KBM-7 (cell line): ENCODE measurements at places on chromosomes 6 and 20.

DNA sequence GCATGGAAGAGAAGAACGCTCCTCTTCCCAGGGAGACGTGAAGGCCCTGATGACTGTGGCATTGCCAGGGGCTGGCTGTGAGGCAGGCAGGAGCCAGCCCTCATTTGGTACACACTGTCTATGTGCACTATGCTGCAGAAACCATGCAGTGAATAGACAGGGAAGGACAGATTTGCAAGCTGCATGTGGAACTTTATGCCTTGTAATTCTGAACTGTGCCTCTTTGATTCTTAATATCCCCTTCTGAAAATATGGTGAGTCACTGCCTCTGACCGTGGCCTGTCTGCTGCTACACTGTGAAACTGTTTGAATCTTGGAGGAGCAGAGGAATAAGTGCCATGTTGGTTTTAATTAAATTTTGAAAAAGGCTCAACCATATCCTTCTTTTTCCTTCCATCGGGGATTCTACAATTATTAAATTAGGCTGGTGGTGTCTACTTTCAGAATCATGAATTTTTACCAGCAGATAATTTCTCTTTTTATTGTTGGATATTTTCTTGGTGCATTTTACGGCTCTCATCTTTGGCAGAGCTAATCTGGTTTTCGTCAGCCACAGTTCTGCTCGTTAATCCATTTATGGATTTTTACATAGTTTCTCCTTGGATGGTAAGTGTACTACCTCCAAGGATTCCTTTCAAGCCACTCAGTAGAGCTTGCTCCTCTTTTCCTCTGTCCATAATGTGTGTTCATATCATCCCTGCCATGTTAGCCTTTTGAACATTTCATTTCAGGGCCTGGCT, 301.0 kb upstream of the SLC35B3 start:
- DNase-seq: no peak

GRCh38 chr6:118705544-118706491, 54.4 kb upstream of the CEP85L start:
- peak; percentile 42 for DNase-seq

GRCh38 chr6:56222499-56222898, 24.9 kb downstream of the COL21A1 start:
- no peak for DNase-seq

DNA sequence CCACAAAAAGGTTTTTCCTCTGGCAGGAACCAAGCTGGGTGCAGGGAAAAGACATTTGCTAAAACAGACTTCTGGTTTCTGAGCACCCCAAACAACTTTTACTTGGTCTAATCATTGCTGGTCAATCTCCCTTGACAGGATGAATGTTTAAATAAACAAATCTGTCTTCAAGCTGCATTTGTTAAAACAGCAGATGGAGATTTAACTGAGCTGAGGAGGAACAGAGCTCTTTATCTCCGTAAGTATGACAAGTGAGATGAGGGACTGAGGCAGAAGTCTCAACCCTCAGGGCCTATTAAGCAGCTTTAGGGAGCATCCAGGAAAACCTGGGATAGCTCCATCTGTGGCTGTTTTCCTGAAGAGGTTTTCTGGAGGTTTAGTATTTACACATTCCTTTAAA, 40.6 kb downstream of the NINL start:
- DNase-seq: no peak

GRCh38 chr6:36067374-36068011, 39.9 kb downstream of the MAPK14 start:
- no peak for DNase-seq

GRCh38 chr6:121748376-121748775, 312.9 kb downstream of the GJA1 start:
- DNase-seq: no peak

GRCh38 chr6:113855500-113856374, 1.4 kb upstream of the MARCKS start:
- peak; percentile 36 for DNase-seq

- DNase-seq: no peak
Measured at GRCh38 chr20:44008806-44009678, 94.4 kb downstream of the TOX2 start.

DNA sequence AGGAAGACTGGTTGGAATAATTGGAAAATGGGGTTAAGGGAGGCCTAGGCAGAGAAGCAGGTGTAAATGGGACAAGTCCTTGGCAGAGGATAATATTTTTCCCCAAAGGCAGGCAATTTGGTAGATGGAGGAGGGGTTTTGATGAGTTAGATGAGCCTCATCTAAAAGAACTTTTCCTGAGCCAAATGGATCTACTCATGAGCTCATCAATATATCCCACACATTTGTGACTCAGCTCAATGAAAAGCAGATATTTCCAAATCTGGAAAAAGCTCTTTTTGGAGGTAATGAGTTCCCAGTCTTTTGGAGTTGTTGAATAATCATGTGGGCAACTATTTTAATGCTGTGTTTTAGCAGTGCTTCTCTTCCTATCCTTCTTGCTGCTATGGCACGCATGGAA, 685.5 kb upstream of the CITED2 start:
- no peak for DNase-seq

- DNase-seq: no peak
Measured at GRCh38 chr6:21731411-21732031, 138.0 kb downstream of the SOX4 start.

DNA sequence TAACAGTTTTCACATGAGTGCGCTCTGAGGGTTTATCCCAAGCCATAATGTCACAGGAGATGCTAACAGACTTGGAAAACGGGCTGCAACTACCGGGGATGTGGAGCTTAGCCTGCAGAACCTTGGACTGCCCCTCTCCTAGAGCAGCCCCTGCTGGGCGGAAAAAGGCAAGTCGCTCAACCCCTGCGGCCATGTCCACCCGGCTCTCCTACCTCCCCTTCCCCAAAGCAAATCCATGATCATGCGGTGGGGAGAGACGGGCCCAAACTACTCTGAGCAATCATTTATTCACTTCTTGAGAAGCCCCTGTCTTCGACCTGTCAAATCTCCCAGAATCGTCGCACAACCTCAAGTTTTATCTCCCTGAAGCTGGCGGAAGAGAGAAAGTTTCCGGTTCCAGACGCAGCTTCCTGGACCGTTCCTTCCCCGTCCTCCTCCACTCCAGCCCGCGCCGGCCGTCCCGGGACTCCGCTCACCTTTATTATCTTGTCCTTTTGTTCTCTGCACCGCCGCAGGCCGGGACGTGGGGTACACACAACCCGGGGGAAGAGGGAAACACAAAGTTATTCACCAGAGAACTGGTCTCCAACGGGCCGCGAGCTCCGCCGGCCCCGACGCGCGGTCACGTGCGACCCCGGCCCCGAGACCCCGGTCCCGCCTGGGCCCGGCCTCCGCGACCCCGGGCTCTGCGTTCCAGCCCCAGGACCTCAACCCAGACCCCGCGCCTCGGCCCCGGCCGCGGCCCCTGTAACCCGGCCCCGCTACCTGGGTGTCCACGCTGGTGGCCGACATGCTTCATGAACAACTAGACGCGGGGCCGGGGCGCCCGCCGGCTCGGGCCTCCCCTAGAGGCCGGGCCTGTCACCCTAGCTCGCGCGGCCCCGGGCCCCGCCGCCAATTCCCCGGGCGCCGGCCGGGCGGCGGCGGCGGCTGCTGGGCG, 560 bp downstream of the YTHDF1 start:
- peak; percentile 59 for DNase-seq

DNA sequence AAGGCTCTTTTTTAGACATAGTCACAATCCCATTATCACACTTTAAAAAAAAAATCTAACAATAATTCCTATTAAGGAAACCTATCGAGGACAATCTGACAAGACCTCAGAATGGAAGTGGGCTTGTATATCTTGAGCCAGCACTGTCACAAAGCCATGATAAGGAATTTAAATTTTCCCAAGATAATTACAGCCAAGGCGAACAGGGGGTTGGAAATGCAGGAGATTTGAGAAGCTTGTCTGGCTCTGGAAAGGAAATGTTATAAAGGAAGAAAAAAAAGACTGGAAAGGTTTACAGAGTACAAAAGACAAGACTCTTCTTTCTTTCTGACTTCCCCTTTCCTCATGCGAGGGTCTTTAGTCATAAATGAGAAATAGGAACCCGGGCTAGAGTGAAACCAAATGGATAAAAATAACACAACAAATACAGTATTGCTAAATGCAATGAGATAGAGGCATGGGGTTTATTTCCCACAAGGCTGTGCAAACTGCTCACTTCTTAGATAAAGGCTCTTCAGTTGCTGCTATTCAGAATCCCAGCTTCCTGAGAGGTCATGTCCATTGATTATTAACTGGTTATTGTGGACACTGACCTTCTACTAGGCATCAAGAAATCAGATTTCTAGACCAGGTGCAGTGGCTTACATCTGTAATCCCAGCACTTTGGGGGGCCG, 13.4 kb upstream of the GHRH start:
- DNase-seq: peak; percentile 74

GRCh38 chr20:60294632-60295031, 336.4 kb downstream of the CDH26 start:
- peak; percentile 70 for DNase-seq

- DNase-seq: no peak
Measured at GRCh38 chr20:15415908-15416307, 1078.5 kb upstream of the FLRT3 start.

GRCh38 chr6:139446768-139447655, 72.6 kb upstream of the CITED2 start:
- no peak for DNase-seq

DNA sequence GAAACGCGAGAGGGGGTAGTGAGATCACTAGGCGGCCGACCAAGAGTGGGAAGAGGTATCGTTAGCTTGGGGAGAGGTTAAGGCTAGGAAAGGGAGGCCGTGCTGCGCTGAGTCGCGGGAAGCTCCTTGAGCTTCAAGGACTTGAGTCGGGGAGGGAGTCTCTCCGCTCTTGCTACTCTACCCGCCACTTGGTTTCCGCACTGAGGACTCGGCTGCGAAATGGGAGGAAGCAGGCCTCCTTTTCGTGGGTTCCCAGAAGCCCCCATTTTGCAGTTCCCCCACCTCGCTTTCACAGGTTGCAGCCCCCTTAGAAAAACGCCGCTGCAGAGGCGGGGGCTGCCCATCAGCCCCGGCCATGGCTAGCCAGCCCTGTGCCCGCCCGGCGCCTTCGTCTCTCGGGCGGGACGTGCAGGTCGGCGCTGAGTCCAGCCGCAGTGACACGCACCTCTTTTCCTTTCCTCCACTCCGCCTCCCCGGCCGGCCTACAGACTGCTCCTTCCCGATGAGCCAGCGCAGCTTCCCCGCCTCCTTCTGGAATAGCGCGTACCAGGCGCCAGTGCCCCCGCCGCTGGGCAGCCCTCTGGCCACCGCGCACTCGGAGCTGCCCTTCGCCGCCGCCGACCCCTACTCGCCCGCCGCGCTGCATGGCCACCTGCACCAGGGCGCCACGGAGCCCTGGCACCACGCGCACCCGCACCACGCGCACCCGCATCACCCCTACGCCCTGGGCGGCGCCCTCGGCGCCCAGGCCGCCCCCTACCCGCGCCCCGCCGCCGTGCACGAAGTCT, 4.9 kb downstream of the VGLL2 start:
- no peak for DNase-seq

- DNase-seq: no peak
Measured at GRCh38 chr20:48238326-48238725, 453.0 kb upstream of the SULF2 start.

- no peak for DNase-seq
Measured at GRCh38 chr6:101832371-101832770, 438.9 kb downstream of the GRIK2 start.

GRCh38 chr20:23651117-23651516, 13.4 kb upstream of the CST3 start:
- DNase-seq: no peak

DNA sequence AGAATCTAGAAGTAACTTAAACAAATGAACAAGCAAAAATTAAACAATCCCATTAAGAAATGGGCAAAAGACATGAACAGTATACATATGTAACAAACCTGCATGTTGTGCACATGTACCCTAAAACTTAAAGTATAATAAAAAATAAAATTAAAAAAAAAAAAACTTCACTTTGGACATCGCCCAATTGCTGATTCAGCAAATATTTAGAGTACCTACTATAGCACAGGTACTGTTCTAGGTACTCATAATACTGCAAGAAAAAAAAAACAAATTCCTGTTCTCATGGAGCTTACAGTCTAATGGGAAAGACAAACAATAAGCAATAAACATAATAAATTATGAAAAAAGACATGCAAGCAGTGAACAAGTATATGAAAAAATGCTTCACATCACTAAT, 501.5 kb upstream of the HS3ST5 start:
- no peak for DNase-seq

DNA sequence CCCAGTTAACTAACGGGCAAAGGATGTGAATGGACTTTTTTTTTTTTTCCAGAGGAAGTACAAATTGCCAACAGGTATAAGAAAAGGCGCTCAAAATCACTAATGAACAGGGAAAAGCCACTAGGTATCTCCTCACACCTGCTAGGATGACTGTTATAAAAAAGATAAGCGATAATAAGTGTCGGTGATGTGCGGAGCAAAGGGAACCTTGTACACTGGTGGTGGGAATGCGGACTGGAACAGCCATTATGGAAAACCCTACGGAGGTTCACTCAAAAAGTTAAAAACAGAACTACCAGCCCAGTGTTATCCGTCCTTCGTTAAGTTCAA, 787 bp upstream of the RAB32 start:
- no peak for DNase-seq

GRCh38 chr6:23511817-23512216, 614.2 kb upstream of the NRSN1 start:
- no peak for DNase-seq
